ENCODE measurements at places on chromosomes 5 and 9.

DNA sequence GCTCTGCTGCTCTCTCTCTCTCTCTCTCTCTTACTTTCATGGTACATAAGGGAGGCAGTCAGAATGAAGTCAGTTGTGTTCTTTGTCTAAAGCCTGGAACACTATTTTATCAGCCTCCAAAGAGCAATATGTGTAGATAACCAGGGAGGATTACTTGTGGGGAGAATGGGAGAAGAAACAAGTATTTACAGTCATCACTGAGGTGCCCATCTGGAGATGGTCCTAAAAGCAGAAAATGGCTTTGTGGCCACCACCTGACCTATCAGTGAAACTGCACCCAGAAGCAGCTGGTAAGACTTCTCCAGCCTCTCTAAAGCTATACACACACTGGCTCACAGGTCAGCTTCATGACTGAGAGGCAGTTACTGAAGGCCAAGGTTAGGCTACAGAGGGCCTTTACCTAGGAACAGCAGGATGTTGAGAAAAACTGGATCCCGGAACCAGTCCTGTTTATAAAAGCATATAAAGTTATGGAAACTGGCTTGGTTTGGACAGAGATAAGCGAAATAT lies 75.1 kb downstream of the MRPS27 start:
- DNase-seq, result no peak

DNA sequence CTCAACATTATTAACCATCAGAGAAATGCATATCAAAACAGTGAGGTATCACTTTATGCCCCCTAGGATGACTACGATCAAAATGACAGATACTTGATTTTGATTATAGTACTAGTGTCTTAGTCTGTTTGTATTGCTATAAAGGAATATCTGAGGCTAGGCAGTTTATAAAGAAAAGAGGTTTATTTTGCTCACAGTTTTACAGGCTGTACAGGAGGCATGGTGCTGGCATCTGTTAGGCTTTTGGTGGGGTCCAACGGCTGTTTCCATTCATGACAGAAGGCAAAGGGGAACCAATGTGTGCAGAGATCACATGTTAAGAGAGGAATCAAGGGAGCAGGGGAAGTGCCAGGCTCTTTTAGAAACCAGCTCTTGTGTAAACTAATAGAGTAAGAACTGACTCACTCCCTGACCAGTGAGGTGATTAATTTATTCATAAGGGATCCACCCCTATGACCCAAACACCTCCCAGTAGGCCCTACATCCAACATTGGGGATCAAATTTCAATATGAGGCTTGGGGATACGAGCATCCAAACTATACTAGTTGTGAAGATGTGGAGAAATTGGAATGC lies 16.0 kb upstream of the AFF4 start:
- DNase-seq, result no peak

- DNase-seq, result no peak
These were observed 37.6 kb downstream of the ACER2 start for GRCh38 chr9:19446361-19446861.

DNA sequence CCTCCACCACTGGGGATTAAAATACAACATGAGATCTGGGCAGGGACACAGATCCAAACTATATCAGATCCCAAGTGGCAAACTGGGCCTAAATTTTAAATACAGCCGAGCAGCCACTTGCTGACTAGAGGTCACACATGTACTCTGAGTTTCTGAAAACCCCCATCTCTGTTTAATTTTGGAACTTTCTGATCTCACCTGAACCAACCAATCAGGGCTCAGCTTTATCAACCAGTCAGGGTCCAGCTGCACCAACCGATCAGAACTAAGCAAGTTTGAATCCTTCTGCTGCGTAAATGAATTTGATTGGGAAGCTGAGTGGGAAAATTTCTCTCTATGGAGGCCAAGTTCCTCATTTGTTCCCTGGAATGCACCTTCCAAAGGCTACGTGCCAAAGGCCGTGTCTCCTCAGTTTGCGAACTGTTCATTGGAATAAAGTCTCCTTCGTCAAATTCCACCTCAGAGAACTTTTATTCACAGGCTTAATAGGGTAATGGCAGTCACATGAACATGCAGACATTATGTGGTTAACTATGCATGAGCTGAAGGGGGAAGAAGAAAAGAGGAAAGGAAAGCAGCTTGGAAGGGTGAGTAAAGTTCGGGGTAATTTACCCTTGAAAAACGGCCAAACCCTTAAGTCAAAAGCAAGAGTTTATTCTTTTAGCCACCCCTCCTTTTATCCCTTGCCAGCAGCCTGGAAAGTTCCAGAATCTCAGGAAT lies 3.7 kb downstream of the CD180 start:
- no peak for DNase-seq

DNA sequence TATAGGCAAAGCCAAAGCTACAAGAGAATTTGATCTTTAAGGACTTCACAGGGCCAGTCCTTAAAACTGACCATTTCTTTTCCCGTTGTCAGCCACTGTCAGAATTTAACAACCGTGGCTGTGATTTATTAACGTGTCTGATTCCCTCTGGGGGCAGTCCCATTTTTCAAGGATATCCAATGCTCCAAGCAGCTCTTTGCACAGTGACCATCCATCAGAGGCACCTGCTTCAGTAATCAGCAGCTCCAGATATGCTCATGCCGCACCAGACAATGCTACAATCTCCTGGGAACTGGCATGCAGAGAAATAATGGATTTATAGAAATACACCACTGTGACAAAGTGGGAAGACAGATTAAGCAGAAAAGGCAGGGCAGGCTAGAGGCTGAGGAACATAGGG lies 163.3 kb upstream of the PPP1R2B start:
- DNase-seq, result no peak

DNA sequence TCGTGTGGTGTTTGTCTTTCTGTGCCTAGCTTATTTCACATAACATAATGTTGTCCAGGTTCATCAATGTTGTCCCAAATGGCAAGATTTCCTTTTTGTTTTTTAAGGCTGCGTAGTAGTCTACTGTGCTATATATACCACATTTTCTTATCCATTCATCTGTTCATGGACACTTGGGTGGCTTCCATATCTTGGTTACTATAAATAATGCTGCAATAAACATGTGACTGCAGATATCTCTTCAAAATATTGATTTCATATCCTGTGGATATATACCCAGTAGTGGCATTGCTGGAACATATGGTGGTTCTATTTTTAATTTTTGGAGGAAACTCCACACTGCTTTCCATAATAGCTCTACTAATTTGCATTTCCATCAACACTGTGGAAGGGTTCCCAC lies 25.5 kb upstream of the CCNH start:
- DNase-seq, result no peak

DNA sequence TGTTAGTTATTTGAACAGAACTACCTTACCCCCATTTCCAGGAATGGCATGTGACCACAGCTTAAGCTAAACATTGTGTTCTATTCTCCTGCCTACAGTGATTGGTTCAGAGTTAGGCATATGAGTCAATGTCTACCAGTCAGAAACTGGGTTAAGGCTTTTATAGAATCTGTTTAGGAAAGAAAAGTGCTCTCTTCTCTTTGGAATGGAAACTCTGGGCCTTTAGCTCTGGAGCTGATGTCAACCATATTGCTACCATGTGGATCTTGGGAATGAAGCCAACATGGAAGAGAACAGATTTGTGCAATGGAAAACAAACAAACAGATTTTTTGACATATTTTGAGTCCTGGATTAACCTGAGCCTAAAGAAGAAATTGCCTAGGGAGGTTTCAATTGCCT lies 488.9 kb upstream of the TNC start:
- DNase-seq, result no peak

GRCh38 chr5:153573326-153574033 lies 83.0 kb downstream of the GRIA1 start:
- DNase-seq, result no peak

DNA sequence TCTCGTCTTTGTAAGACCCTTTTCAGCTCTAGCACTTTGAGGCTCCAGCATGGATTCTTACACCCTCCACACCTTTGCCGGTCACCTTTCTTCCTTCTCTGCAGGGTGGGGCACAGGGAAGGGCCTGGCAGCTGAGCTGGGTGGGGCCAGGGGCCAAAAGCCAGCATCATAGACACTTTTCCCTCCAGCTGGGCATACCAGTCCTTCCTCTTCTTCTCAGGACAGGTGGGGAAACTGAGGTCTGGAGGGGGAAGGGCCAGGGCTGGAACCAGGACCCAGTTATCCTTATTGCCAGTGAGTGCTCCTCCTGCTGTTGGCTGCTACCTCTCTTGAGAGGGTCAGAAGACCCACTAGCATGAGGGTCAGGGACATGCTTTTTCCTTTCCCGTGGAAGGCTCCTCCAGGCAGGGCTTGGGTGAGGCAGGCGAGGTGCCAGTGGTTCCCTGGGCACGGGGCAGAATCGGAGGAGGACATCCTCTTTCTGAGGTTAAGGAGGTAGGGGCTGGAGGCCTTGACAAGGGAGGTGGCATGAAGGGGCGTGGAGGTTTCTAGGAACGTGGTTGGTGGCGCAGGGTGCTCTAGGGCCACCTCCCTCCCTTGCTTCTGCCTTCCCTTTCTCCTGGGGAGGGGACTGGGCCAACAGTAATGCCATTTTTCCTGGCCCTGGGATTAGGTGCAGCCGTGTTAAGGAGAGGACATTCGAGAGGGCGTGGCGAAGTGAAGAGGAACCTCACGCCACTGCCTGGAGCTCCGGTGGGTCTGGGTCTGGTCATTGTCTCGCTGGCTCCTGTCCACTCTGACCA lies at the start of gene NDST1:
Gene NDST1 (plus strand): TSS at position 658 of the 803 bp plus-strand sequence. CDS start 13,124 bp downstream, outside the sequence.
- DNase-seq, result no peak

DNA sequence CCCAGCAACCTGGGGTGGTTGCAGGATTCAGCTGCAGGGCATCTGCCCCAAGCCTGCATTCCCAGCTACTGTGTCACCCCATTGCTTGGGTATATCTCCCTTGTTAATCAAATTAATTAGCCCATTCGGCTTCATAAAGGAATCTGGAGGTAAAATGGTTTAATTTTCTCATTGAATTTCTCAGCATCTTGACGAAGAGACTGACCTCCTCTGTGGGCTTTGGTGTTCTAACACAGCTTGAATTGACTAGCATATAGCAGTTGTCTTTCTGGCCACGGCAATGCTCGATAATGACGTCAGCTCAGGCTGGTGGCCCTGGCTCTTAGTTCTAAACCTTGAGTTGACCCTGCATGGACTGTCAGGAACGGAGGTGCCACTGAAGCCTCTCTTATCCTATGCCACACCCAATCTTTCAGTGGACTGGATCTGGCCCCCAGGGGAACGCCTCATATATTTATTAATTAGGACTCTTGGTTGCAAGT lies 72.4 kb downstream of the MSX2 start:
- DNase-seq, result no peak

DNA sequence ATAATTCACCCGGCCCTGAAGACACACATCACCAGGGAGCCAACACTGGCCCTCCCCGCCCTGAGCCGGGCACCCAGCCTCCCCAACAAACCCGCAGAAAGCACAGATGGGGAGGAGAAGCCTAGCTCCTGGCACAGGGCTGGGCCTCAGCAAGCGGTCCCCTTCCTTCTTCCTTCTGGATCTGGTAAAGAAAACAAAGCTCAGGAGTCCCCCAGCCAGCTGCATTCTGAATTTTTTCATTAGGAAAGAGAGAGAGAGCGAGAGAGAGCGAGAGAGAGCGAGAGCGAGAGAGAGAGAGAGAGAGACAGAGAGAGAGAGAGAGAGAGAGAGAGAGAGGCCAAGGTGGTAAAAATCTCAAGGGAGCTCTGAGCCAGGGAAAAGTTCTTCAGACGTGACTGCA lies 195.7 kb downstream of the CRB2 start:
- DNase-seq, result no peak

DNA sequence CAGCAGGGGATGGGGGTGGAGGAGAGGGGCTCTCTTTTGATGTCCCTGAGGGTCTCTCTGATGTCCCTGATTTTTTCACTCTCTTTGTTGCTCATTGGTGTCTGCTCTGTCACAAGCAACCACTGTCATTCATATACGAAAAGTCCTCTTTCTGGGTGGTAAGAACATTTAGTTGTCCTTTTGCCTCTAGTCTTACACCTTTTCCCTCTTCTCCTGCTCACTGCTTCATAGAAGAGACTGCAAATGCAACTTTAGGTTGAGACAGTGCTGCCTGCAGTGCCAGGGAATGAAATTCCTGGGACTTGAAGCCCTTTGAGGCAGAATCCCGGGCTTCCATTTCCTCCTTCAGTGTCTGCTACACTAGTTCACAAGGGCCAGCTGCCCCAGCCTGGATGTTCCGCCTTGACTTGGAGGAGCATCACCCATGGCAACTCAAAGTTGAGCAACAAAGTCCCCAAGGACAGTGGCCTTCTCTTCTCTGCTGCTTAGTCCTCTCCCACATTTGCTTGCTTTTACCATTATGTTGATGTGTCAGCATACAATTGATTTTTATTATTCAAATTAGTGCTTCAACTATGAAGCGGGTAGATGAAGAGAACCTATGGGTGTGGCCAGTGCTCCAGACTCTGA lies 94.7 kb upstream of the RUSC2 start:
- no peak for DNase-seq

- no peak for DNase-seq
These were observed 35.0 kb downstream of the RASGEF1C start for GRCh38 chr5:180173875-180174586.

- DNase-seq, result no peak
These were observed 49.6 kb upstream of the ADRB2 start for GRCh38 chr5:148776780-148777179.

DNA sequence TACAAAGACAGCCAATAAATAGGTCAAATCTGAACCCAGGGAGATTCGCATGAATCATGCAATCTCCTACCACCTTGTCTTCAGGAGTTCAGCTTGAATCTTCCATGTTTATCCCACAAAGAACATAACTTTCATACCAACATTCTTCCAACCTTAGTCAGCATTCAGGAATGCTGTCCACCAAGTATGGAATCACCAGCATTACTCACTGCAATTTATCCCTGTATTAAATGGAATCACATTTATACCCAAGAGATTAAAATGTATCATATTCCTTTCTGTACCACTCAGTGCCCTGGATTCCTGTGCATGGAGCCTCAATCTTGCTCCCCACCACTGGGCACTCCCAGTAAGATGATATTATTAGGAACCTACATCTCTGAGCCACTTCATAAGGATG lies 162.6 kb downstream of the GLIS3 start:
- DNase-seq, result no peak

DNA sequence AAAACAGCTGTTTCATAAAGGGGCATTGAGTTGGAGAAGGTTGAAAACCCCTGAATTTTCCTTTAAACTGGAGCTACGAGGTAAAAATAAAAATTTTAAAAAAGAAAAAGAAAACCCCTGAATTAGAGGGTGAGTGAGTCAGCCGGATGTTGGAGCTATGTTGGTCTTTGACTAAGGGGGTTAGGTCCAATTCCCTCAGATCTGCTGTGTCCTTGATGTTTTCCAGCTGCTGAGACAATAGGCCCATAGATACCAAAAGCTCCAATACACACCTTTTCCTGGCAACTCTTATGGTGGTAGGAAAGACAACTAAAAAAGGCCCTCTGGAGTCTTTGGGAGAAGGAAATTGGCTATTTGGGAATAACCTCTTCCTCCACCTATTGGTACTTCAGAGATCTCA lies 79.4 kb upstream of the SAP30L start:
- DNase-seq, result no peak

GRCh38 chr5:55714339-55714738 lies 2.2 kb upstream of the SLC38A9 start:
- no peak for DNase-seq

GRCh38 chr9:88706193-88707113 lies 171.5 kb downstream of the NXNL2 start:
- DNase-seq, result no peak

Measured in CD4-positive, CD25-positive, alpha-beta regulatory T cell (primary cell).